Lung (tissue), 17 donors: ENCODE measurements at places on chromosomes 2 and 18. TPM values are rescaled to one million over a fixed set of nuclear protein-coding genes. Genes with fewer than 3 reads are reported as not detected.
A peak's percentile ranks its signal among the peaks of the same experiment; 100 is the strongest.

Gene POTEI
- 0.02 TPM for polyA plus RNA-seq

- H3K27me3 ChIP-seq: no peaks in the 10 kb centered on the region
- peaks cover 11% of the 10 kb centered on the region for H3K4me1 ChIP-seq
- no peak overlapping the region for H3K27ac ChIP-seq
- no peak overlapping the region for H3K4me3 ChIP-seq
- H3K36me3 ChIP-seq: no peaks in the 10 kb centered on the region
- DNase-seq: no peak
Measured at GRCh38 chr2:174595116-174595809, 2.3 kb downstream of the WIPF1 start.

DNA sequence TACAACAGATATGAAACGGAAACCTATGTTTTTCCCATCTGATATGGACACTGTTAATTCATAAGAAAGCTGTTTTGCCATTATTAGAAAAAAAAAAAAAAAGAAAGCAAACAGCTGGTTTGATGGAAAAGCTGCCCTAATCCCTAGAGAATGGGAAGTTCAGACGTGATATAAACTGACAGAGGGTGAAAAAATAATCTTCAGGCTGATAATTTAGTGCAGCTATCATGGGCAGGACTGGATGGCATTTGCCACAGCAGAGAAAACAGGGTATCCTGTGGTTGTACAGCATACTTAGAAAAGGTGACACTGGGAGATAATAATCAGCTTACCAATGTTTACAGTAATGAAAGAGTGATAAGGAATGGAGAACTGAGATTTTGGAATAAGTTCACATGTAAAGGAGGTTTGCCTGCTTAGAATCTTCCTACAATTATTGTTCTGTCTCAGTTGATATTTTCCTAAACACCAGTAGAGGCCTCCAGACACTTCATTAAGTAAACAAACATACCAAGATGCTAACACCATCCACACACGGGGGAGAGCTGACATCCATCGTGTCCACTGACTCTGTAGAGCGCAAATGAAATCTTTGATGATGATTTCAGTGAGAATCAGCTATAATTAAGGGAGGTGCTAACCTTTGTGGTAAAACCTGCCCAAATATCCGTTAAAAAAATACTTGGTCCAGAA is 211.6 kb upstream of the MMADHC start:
- no peaks in the 10 kb centered on the region for H3K36me3 ChIP-seq
- H3K4me3 ChIP-seq: no peak overlapping the region
- H3K27me3 ChIP-seq: no peaks in the 10 kb centered on the region
- no peak overlapping the region for H3K27ac ChIP-seq

Gene CROCC2
- 1.3 TPM for polyA plus RNA-seq

GRCh38 chr2:11129598-11130449 is 25.4 kb upstream of the SLC66A3 start:
- H3K27ac ChIP-seq: no peak overlapping the region
- no peaks in the 10 kb centered on the region for H3K36me3 ChIP-seq
- H3K27me3 ChIP-seq: peaks cover 1% of the 10 kb centered on the region
- peak; percentile 83 for DNase-seq
- peak overlapping the region; percentile 2 for H3K4me3 ChIP-seq

DNA sequence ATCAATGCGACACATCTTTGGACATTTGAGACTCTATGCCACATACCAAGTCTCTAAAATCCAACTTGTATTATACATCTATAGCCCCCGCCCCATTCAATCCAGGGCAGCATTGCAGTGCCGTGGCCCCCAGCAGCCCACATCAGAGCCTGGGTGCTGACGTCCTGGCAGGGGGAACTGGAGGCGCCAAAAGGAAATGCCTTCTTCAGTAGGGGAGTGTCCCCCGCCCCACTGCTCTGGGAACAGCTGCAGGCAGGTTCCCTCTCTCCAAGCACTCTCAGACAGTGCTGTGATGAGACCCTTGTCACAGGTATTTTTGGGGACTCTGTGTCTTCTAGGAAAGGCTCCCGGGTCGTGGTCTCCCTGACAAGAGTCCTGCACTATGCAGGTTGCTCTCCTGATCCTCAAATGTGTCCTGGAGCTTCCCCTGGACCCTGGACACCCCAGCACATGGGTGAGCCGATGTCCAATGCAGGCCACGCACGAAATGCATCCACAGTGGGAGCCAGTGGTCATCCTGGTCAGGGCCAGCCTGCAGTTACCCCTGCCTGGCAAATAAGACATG is 188.7 kb downstream of the RTP5 start:
- H3K4me3 ChIP-seq: no peak overlapping the region
- no peak overlapping the region for H3K27ac ChIP-seq
- no peaks in the 10 kb centered on the region for H3K4me1 ChIP-seq
- no peaks in the 10 kb centered on the region for H3K36me3 ChIP-seq
- peaks cover 3% of the 10 kb centered on the region for H3K27me3 ChIP-seq

Gene LYPD1
- polyA plus RNA-seq: 1.2 TPM

- no peak overlapping the region for H3K27ac ChIP-seq
- H3K27me3 ChIP-seq: no peaks in the 10 kb centered on the region
- H3K36me3 ChIP-seq: no peaks in the 10 kb centered on the region
- no peak overlapping the region for H3K4me3 ChIP-seq
- peak; percentile 38 for DNase-seq
Measured at GRCh38 chr18:78639006-78639950, 340.3 kb upstream of the SALL3 start.

Gene TRIM43
- polyA plus RNA-seq: not detected

Gene NABP1
- 22.5 TPM for polyA plus RNA-seq

Gene CD8B2
- 0.13 TPM for polyA plus RNA-seq

Gene MLPH
- polyA plus RNA-seq: 230 TPM

GRCh38 chr2:8803658-8804379 is 33.6 kb downstream of the KIDINS220 start:
- DNase-seq: no peak
- no peak overlapping the region for H3K4me3 ChIP-seq
- H3K27me3 ChIP-seq: no peaks in the 10 kb centered on the region
- peaks cover 38% of the 10 kb centered on the region for H3K36me3 ChIP-seq
- H3K4me1 ChIP-seq: peaks cover 14% of the 10 kb centered on the region
- H3K27ac ChIP-seq: peak overlapping the region; percentile 22

- DNase-seq: no peak
- no peaks in the 10 kb centered on the region for H3K27me3 ChIP-seq
- no peaks in the 10 kb centered on the region for H3K4me1 ChIP-seq
- no peaks in the 10 kb centered on the region for H3K36me3 ChIP-seq
- H3K27ac ChIP-seq: no peak overlapping the region
- H3K4me3 ChIP-seq: no peak overlapping the region
Measured at GRCh38 chr18:61900504-61901281, 7.9 kb upstream of the RNF152 start.

- H3K27me3 ChIP-seq: no peaks in the 10 kb centered on the region
- no peak for DNase-seq
- no peaks in the 10 kb centered on the region for H3K4me1 ChIP-seq
Measured at GRCh38 chr2:223513771-223514455, 88.2 kb downstream of the SCG2 start.

DNA sequence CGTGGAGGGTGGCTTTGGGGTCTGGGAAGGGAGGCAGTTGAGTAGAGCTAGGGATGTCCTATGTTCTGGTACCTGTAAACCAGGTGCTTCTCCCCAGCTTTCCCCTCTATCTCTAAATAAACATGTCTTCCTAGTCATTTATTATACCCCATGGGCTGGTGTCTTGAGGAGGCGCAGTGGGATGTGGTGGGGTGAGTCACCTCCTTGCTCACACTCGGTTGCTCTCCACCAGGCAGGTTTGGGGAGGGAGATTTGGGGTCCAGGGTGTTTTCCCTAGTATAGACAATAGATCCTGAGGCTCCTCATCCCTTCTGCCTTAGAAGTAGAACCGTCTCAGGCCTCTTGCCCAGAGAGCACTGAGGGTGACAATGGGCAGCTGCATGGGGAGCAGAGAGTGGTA is 5.1 kb downstream of the PSD4 start:
- no peaks in the 10 kb centered on the region for H3K36me3 ChIP-seq
- no peak overlapping the region for H3K4me3 ChIP-seq
- no peaks in the 10 kb centered on the region for H3K27me3 ChIP-seq

Gene ANKRD29
- polyA plus RNA-seq: 12.5 TPM

Gene SGPP2
- polyA plus RNA-seq: 39.5 TPM

DNA sequence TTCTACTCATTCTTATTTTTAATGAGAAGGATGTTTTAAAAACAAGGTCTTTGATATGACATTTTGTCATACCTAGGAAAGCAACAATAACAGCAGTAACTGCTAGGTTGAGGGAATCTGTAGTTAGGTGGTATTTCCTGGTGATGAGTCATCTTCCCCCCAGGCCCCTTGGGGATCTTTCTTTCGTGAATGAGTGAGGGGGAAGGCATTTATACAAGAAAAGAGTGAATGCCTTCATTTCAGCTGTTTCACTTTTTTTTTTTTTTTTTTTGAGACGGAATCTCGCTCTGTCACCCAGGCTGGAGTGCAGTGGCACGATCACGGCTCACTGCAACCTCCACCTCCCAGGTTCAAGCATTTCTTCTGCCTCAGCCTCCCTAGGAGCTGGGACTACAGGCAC is 108.6 kb downstream of the MAP4K4 start:
- no peaks in the 10 kb centered on the region for H3K27me3 ChIP-seq
- peak overlapping the region; percentile 29 for H3K27ac ChIP-seq
- peaks cover 12% of the 10 kb centered on the region for H3K4me1 ChIP-seq
- H3K36me3 ChIP-seq: no peaks in the 10 kb centered on the region
- H3K4me3 ChIP-seq: no peak overlapping the region

Gene XIRP2
- polyA plus RNA-seq: 0.11 TPM

Gene CAPN13
- polyA plus RNA-seq: 6.6 TPM

Gene GALNT3
- polyA plus RNA-seq: 19.0 TPM

DNA sequence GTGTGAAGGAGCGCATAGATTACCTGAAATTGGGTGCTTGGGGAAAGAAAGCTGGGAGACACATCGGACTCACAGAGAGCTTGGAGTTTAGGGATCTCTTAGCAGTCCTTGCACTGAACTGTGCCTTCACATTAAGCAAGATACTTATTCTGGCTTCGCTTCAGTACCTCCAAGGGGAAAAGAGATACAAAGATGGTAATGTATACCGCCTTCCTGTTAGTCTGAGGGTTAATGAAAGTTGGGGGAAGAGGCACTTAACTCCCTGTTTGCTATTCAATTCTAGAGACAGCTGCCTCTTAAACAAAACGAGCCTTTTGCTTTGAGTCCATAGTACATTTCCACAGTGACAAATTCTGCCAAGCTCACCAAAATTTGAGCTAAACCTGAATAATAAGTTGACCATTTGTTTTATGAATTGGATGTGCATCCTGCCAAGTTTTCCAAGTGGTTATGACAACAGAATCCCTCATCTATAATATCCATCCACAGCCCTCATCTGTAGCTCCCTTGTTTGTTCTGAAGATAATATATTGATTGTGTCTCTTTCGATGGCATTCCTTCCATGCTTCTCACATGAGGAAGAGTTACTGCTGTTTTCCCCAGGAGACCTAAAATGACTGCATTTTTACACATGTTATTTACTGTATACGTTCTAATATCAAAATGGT is 287.1 kb upstream of the ATP5MC3 start:
- no peak for DNase-seq
- H3K27ac ChIP-seq: no peak overlapping the region
- H3K36me3 ChIP-seq: no peaks in the 10 kb centered on the region
- H3K4me3 ChIP-seq: no peak overlapping the region
- H3K4me1 ChIP-seq: no peaks in the 10 kb centered on the region
- no peaks in the 10 kb centered on the region for H3K27me3 ChIP-seq

GRCh38 chr18:71809711-71810110 is 734.4 kb downstream of the CBLN2 start:
- no peaks in the 10 kb centered on the region for H3K27me3 ChIP-seq
- H3K36me3 ChIP-seq: no peaks in the 10 kb centered on the region
- no peaks in the 10 kb centered on the region for H3K4me1 ChIP-seq
- H3K4me3 ChIP-seq: no peak overlapping the region
- no peak for DNase-seq

GRCh38 chr2:142875010-142875409 is 2.5 kb upstream of the KYNU start:
- H3K4me1 ChIP-seq: peaks cover 5% of the 10 kb centered on the region
- no peak overlapping the region for H3K27ac ChIP-seq
- DNase-seq: no peak

- H3K4me1 ChIP-seq: no peaks in the 10 kb centered on the region
- peak; percentile 68 for DNase-seq
- H3K27ac ChIP-seq: no peak overlapping the region
- H3K27me3 ChIP-seq: no peaks in the 10 kb centered on the region
Measured at GRCh38 chr2:1081451-1082225, 131.0 kb downstream of the SNTG2 start.

GRCh38 chr18:22505141-22505591 is 87.5 kb upstream of the CTAGE1 start:
- DNase-seq: peak; percentile 73
- H3K4me3 ChIP-seq: no peak overlapping the region
- H3K27ac ChIP-seq: no peak overlapping the region
- H3K4me1 ChIP-seq: peaks cover 30% of the 10 kb centered on the region
- no peaks in the 10 kb centered on the region for H3K27me3 ChIP-seq

DNA sequence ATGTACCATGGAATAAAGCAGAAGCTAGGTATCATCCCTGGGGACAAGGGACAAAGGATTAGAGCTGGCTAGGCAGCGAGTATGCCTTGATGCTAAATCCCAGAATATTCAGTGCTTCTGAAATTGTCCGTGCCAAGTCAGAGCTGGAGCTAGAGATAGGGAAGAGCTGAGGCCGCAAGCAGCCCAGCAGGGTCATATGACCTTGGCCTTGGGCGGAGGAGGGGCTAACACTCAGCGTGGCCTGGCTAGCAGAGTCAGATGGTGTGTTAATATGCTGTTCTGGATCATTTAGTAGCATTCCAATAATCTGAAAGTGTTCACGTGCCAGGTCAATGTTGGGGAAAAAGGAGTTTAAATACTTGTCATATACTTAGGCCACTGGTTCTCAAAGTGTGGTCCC is 374.8 kb downstream of the CLIP4 start:
- no peak for DNase-seq
- H3K4me3 ChIP-seq: no peak overlapping the region
- no peaks in the 10 kb centered on the region for H3K27me3 ChIP-seq
- no peak overlapping the region for H3K27ac ChIP-seq
- no peaks in the 10 kb centered on the region for H3K36me3 ChIP-seq
- H3K4me1 ChIP-seq: no peaks in the 10 kb centered on the region

DNA sequence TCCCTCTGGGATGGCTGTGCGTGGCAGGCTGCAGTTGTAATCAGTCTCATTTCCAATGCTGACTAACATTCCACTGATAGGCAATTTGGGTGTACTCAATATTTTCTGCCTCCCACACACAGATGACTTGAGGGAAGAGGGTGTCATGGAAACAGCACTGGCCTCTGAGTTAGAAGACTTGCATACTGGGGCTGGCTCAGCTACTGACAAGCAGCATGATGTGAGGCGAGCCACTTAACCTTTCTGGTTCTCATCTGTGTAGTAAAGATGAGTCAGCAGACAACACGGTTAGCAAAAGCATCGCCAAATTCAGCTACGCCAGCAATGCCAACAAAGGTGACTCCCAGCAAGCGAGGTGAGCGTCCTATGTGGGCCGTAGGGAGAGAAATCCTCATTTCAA is 73.5 kb downstream of the COLEC12 start:
- no peaks in the 10 kb centered on the region for H3K27me3 ChIP-seq
- H3K4me3 ChIP-seq: no peak overlapping the region
- H3K4me1 ChIP-seq: no peaks in the 10 kb centered on the region
- DNase-seq: no peak

Gene APCDD1
- polyA plus RNA-seq: 6.8 TPM

Gene TMEM198
- 3.9 TPM for polyA plus RNA-seq

Gene ZDBF2
- 1.1 TPM for polyA plus RNA-seq

- H3K4me3 ChIP-seq: no peak overlapping the region
- no peaks in the 10 kb centered on the region for H3K4me1 ChIP-seq
- H3K36me3 ChIP-seq: no peaks in the 10 kb centered on the region
- no peak for DNase-seq
Measured at GRCh38 chr18:59061914-59062642, 77.6 kb upstream of the SEC11C start.

- no peak overlapping the region for H3K4me3 ChIP-seq
- H3K36me3 ChIP-seq: no peaks in the 10 kb centered on the region
- no peaks in the 10 kb centered on the region for H3K27me3 ChIP-seq
- DNase-seq: no peak
Measured at GRCh38 chr2:195533771-195534642, 123.0 kb upstream of the SLC39A10 start.
